SHP77 (cell line): ENCODE measurements at places on chromosomes 2 and 18.
A peak's percentile ranks its signal among the peaks of the same experiment; 100 is the strongest.

GRCh38 chr2:241702155-241703031, 554 bp downstream of the ING5 start:
- DNase-seq, result peak; percentile 76

DNA sequence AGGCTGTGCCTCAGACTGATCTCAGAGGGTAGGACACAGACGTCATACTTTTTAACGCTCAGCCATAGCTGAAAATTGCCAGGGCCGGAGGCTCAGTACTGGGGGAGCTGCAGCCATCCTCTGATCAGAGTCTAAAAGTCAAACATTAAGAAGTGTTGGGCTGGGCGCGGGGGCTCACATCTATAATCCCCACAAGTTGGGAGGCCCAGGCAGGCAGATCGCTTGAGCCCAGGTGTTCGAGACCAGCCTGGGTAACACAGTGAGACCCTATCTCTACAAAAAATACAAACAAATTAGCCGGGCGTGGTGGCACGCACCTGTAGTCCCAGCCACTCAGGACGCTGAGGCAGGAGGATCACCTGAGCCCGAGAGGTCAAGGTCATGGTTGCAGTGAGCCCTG, 48.8 kb downstream of the FAM178B start:
- no peak for DNase-seq

GRCh38 chr2:23609254-23609653, 224.3 kb downstream of the KLHL29 start:
- DNase-seq, result no peak

DNA sequence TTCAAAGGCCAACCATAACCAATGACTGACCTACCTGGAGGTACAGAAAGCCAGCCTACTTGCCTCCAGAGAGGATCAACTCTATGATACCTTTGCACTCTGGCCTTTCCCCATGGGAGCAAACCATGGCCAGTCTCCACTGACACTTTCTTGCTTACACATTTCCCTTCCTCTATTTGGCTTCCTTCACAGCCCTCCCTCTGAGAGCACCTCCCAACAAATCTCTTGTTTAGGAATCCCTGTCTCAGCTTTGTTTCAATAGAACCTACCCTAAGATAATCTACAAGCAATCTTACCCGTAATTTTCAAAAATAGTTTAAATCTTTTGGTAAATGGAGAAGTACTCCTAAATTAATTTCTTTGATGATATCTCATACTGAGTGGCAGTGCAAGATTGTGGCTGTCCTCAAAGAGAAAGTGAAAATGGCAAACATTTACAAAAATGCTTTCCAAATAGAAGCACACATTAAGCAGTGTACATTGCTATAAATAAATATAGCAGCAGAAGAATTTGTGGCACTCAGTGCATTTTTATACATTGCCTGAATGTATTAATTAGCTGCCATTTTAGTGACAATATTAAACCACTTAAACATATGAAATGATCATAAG, 140.6 kb downstream of the CCDC148 start:
- DNase-seq, result no peak
